ENCODE measurements at places on chromosomes 7 and 10. TPM values are rescaled to one million over a fixed set of nuclear protein-coding genes. Genes with fewer than 3 reads are reported as not detected.

Gene OR2F1
- total RNA-seq: not detected

DNA sequence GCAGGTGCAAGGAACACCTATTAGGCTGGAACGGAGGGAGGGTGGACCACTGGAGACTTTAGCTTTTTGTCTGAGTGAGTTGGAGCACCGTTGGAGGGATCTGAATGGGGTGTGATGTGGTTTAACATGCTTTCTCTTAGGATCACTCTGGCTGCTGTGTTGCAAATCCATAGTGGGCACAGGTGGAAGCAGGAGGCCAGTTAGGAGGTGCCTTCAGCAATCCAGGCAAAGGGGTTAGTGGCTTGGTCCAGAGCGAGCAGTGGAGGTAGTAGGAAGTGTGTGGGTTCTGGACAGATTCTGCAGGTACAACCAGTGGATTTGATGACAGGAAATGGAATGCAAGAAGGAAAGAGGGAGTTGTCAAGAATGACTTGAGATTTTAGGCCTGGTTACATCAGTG is 95.0 kb downstream of the MMRN2 start:
- peaks cover 42% of the 10 kb centered on the region for H3K4me1 ChIP-seq
- H3K27ac ChIP-seq: peak overlapping the region; percentile 60
- DNase-seq: no peak

- no peaks in the 10 kb centered on the region for H3K36me3 ChIP-seq
- no peak overlapping the region for H3K27ac ChIP-seq
- no peak overlapping the region for H3K4me3 ChIP-seq
- H3K27me3 ChIP-seq: no peaks in the 10 kb centered on the region
Measured at GRCh38 chr10:33423154-33423529, 88.7 kb upstream of the NRP1 start.

DNA sequence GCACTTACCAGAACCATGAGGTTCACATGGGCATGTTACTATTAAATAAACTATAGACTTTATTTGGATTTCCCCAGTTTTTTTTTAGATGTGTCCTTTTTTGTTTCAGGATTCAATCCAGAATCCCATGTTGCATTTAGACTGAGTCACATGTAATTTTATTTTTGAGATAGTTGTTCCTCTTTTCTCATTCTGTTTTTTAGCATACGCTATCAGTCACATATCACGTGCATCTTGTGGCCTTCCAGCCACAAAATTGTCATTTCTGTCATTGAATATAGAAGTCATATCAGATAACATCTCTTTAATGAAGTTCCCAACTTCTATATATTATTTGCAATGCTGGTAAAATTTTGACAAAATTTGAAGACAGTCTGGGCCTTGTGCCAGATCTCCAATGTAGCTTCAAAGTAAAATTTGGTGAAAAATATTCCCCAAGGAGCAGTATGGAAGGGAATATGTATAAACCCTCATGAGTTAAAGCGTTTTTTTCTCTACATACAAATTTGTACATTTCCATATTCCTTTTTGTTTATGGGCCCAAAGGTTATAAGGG is 132.3 kb upstream of the MKI67 start:
- H3K27me3 ChIP-seq: no peaks in the 10 kb centered on the region
- no peak overlapping the region for H3K4me3 ChIP-seq
- H3K4me1 ChIP-seq: no peaks in the 10 kb centered on the region
- DNase-seq: no peak
- H3K27ac ChIP-seq: no peak overlapping the region
- no peaks in the 10 kb centered on the region for H3K36me3 ChIP-seq

Data from thyroid gland (tissue), 4 donors.